ENCODE measurements at places on chromosomes 13 and 19. TPM values are rescaled to one million over a fixed set of nuclear protein-coding genes. Genes with fewer than 3 reads are reported as not detected.

The CYP4F12 gene
- not detected for total RNA-seq

The IGFL3 gene
- total RNA-seq: not detected

The ZNF723 gene
- total RNA-seq: not detected

The MED4 gene
- total RNA-seq: 23.5 TPM

The FAM216B gene
- total RNA-seq: not detected

The NXNL1 gene
- not detected for total RNA-seq

The BSG gene
- total RNA-seq: 327 TPM

Data from smooth muscle cell of trachea (primary cell).